ENCODE measurements at places on chromosomes 12 and 14.

GRCh38 chr12:114751712-114752111, 67.7 kb upstream of the TBX3 start:
- no peaks in the 10 kb centered on the region for H3K4me1 ChIP-seq
- no peak overlapping the region for H3K4me3 ChIP-seq
- no peaks in the 10 kb centered on the region for H3K36me3 ChIP-seq
- peaks cover 3% of the 10 kb centered on the region for H3K27me3 ChIP-seq
- H3K27ac ChIP-seq, result no peak overlapping the region

DNA sequence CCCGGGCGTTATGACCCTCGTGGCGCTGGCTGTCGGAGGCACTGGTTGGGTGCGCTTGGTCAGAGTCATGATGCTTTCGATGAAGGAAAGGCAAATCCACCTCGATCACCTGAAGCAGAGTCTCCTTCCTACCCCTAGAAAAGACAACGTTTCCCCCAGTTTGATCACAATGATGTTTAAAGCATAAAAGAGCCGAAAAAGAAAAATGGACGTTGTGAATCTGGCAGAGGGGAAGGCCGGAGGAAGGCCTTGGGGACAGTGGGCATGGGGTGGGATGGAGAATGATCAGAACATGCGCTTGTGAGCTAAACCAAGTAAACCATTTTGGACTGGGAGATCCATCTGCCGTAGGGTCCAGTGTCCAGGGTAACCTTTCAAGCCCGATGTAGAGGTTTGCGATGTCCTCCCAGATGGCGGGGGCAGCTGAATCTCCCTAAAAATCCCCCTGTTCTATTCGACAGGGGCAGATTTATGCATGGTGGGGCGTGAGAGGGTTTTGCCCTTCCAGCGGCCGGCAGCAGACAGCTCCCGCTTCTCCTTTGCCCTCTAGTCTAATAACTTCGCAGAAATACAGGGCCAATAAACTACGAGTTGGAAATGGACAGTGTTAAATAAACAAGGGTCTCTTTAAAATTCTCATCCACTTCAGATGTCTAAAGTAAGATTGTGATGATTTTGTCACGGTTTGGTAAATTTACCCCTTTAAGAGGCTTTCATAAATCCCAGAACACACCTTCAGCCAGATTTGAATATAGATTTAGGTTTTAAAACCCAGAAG, 2.3 kb upstream of the OTX2 start:
- peaks cover 53% of the 10 kb centered on the region for H3K27me3 ChIP-seq
- peaks cover 12% of the 10 kb centered on the region for H3K36me3 ChIP-seq
- no peak overlapping the region for H3K4me3 ChIP-seq
- ATAC-seq, result no peak

DNA sequence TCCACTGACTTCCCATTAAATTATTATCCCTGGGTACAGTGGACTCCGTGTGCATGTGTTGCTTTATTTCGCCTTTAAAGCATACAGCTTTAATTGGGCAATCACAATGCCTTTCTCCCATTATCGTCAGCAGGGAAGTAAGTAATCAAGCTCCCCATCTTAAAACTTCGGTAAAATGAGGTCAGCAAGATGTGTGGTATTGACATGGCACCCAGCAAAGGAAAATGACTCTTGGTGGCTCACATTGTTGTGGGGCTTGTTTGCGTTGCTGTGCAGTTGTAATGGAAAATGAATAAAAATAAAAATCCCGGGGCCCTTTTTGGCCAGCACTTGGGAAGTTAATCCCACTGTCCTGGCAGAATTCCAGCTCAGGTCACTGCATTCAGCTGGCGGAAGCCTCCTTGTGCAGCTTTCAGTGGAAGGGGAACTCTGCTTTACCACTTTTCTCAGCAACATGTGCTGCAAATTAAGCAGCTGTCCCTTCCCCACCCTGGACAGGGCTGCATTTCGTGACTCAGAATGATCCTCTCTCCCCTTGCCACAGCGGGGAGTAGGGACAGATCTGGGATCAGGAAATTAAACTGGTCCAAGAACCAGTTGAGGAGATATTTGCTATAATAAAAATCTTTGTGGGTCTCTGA, 13.9 kb upstream of the ATP2A2 start:
- H3K27ac ChIP-seq, result no peak overlapping the region
- no peak overlapping the region for H3K4me3 ChIP-seq
- H3K27me3 ChIP-seq, result peaks cover 3% of the 10 kb centered on the region
- ATAC-seq, result no peak
- H3K36me3 ChIP-seq, result no peaks in the 10 kb centered on the region

DNA sequence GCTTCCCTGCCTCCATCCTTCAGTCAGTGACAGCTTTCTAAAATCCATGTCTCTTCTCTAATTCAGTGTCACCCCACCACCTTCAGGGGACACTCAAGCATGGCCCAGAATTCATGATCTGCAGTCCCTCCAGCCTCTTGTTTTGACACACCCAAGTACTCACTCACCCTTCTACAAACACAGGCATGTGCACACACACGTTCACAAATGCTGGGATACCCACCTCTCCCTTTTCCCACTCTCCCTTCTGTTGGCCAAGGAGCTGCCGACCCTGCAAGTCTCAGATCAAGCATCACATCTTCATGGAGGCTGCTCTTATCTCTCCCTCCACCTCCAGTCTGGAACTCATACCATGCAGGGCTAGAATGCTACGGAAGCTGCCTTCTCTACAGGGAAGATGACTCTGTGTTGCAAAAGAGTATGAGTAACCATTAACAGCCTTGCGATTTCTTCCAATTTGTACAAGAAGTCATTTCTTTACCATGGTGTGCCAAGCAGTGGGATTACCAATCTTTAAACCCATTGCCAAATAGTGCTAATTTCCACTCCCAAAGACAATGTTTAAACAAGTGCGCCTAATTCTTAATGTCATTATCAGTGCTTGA, 196.1 kb downstream of the BCL11B start:
- ATAC-seq, result no peak
- no peak overlapping the region for H3K27ac ChIP-seq

GRCh38 chr14:79670811-79671210, 540.5 kb downstream of the DIO2 start:
- no peaks in the 10 kb centered on the region for H3K4me1 ChIP-seq
- no peaks in the 10 kb centered on the region for H3K36me3 ChIP-seq
- no peak for ATAC-seq
- no peak overlapping the region for H3K4me3 ChIP-seq
- no peaks in the 10 kb centered on the region for H3K27me3 ChIP-seq

DNA sequence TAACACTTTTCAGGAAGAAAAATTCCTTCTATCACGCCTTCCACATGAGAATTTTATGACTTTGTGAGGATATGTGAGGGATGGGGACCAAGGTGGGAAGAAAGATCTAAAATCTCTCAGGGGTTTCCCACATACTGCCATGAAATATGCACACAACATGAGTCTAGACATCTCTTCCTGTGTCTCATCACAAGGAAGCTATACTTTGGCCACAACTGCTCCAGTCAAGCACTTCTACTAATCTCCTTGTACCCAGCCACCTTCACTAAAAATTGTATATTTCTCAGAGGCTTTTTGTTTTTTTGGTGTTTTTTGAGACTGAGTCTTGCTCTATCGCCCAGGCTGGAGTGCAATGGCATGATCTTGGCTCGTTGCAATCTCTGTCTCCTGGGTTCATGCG, 3.2 kb downstream of the OSBPL8 start:
- H3K4me3 ChIP-seq, result peak overlapping the region; percentile 36
- no peak overlapping the region for H3K27ac ChIP-seq
- H3K36me3 ChIP-seq, result peaks cover 25% of the 10 kb centered on the region
- ATAC-seq, result no peak
- H3K4me1 ChIP-seq, result peaks cover 26% of the 10 kb centered on the region

GRCh38 chr12:123149501-123150274, 1.2 kb downstream of the PITPNM2 start:
- peak overlapping the region; percentile 73 for H3K4me3 ChIP-seq
- H3K27me3 ChIP-seq, result no peaks in the 10 kb centered on the region
- ATAC-seq, result no peak

- no peaks in the 10 kb centered on the region for H3K4me1 ChIP-seq
- H3K4me3 ChIP-seq, result no peak overlapping the region
- H3K27me3 ChIP-seq, result peaks cover 12% of the 10 kb centered on the region
These were observed 133.4 kb downstream of the KICS2 start for GRCh38 chr12:64088431-64089349.

DNA sequence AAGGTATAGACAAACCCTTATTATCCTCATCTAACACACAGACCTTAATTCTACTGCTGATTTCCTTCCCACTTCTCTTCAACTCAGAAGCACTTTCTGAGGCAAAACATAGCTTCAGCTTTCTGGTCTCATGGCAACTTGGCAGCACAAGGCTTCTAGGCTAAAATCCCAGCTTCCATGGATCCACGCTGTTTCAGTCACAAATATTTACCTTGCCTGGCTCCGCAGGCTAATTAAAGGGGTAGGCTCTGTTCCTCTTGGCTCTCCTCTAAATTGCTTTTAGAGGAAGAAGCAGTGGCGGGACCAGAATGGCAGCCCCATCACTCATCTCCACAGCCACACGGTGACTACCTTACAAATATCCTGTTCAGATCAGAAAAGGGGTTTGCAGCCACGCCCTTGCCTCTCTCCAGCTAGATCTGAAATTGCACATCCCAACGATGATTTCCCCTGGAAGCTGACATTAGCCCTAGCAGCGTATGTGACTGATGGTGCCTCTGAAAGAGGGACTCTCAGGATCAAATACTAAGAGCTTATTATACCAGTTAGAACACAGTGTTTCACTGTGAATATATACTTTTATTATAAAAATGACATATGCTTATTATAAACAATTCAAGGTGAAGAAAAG, 221.5 kb upstream of the NUDT4 start:
- H3K4me1 ChIP-seq, result peaks cover 4% of the 10 kb centered on the region
- H3K4me3 ChIP-seq, result no peak overlapping the region

- no peak overlapping the region for H3K27ac ChIP-seq
- no peaks in the 10 kb centered on the region for H3K4me1 ChIP-seq
- no peaks in the 10 kb centered on the region for H3K36me3 ChIP-seq
- no peaks in the 10 kb centered on the region for H3K27me3 ChIP-seq
- H3K4me3 ChIP-seq, result no peak overlapping the region
- ATAC-seq, result no peak
These were observed 544.7 kb downstream of the ETNK1 start for GRCh38 chr12:23169696-23170013.

GRCh38 chr14:37061697-37062096, 110.7 kb downstream of the SLC25A21 start:
- H3K4me3 ChIP-seq, result no peak overlapping the region
- H3K27me3 ChIP-seq, result no peaks in the 10 kb centered on the region
- no peaks in the 10 kb centered on the region for H3K4me1 ChIP-seq

GRCh38 chr14:93207468-93208308, 632 bp downstream of the UBR7 start:
- peak overlapping the region; percentile 73 for H3K4me3 ChIP-seq
- ATAC-seq, result peak; percentile 37
- peaks cover 20% of the 10 kb centered on the region for H3K4me1 ChIP-seq

GRCh38 chr12:56488041-56488955, at the start of gene GLS2:
Gene GLS2 (minus strand): TSS chr12:56488161. CDS start chr12:56488118, 43 bp downstream.
- peak within 1 kb of the TSS; percentile 26 for H3K27ac ChIP-seq
- H3K27me3 ChIP-seq, result peaks cover 17% of the 10 kb centered on the region
- H3K4me3 ChIP-seq, result peak within 1 kb of the TSS; percentile 92
- no peaks in the 10 kb centered on the region for H3K36me3 ChIP-seq
- peak; percentile 97 for ATAC-seq
- H3K4me1 ChIP-seq, result peaks cover 11% of the 10 kb centered on the region

DNA sequence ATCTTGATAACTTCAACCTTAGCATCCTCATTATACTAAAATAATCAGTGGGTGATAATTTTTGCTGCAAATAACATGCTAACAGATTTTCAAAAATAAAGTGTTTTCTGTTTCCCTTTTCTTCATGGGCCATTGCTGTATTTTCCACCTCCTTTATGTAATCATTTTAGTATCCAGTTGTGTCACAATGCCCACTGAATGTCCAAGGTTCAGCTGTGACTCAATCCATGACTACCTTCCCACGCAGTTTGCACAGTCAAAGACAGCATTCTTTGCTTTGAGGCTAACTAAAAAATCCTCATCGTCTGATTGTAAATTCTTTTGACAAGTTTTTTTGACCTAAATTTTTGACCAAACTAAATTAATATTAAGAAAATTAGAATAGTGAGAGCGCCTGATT, 474.1 kb downstream of the FLRT2 start:
- H3K36me3 ChIP-seq, result no peaks in the 10 kb centered on the region
- no peak for ATAC-seq
- H3K4me1 ChIP-seq, result no peaks in the 10 kb centered on the region
- no peak overlapping the region for H3K27ac ChIP-seq
- H3K4me3 ChIP-seq, result no peak overlapping the region

DNA sequence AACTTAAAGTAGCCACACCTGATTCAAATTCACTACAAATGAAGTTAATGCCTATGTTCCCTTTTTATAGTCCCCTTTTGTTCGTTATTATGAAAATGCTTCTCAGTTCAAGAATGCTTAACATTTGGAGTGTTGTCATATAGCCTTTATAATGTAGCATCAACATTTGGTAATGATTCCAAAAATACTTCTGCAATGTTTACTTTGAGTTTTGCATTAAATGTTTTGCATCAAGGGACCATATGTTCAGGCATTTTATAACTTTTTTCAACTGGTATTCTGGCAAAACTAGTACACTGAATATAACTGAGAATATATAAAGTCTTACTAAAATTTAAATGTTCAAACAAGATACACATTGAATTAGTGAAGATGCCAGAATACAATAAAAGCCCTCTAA, 209.6 kb upstream of the SLC16A7 start:
- H3K4me3 ChIP-seq, result no peak overlapping the region
- no peaks in the 10 kb centered on the region for H3K36me3 ChIP-seq
- no peak for ATAC-seq
- peaks cover 15% of the 10 kb centered on the region for H3K27me3 ChIP-seq
- no peaks in the 10 kb centered on the region for H3K4me1 ChIP-seq
- H3K27ac ChIP-seq, result no peak overlapping the region

DNA sequence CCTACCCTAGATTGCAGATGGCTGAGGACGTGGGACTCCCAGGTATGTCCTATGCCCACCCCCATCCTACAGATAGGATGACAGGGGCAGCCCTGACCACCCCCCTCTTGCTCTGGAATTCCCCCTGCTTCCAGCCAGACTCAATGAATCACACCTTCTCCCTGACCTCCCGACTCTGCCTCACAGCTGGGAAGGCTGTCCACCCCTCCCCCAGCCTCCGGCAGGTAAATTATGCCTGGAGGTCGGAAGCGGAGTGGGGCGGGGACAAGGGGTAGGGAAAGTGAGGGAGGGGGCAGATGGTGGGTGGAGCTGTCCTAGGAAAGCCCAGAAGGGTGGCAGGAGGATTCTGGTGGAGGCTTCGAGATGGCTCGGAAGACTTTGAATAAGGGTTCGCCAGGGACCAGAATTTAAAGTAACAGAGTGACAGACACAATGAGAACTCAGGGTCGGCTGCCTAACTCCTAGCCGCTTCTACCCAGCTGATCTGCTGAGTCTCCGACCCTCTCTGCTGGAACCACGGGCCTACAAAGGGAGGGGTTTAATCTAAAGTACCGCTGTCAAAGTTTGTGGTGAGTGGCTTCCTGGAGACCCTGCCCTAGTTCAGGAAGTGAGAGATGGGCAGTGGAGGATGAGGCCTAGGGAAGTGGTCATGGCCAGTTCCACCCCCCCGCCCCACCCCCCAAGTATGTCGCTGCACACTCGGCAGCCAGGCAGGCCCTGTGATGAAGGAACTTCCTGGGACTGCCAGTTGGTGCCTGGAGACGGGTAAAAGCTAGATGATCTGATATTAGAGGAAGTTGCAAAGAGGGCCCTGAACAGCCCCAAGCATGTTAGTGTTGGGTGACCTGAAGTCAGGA, 4.2 kb downstream of the PLEKHG3 start:
- peaks cover 56% of the 10 kb centered on the region for H3K4me1 ChIP-seq
- H3K27ac ChIP-seq, result peak overlapping the region; percentile 84
- no peaks in the 10 kb centered on the region for H3K27me3 ChIP-seq
- ATAC-seq, result peak; percentile 8
- no peaks in the 10 kb centered on the region for H3K36me3 ChIP-seq

- peaks cover 3% of the 10 kb centered on the region for H3K27me3 ChIP-seq
- no peak overlapping the region for H3K4me3 ChIP-seq
- ATAC-seq, result no peak
These were observed 89.4 kb downstream of the NT5DC3 start for GRCh38 chr12:103751600-103751999.
